ENCODE measurements at places on chromosomes 3 and 15.

DNA sequence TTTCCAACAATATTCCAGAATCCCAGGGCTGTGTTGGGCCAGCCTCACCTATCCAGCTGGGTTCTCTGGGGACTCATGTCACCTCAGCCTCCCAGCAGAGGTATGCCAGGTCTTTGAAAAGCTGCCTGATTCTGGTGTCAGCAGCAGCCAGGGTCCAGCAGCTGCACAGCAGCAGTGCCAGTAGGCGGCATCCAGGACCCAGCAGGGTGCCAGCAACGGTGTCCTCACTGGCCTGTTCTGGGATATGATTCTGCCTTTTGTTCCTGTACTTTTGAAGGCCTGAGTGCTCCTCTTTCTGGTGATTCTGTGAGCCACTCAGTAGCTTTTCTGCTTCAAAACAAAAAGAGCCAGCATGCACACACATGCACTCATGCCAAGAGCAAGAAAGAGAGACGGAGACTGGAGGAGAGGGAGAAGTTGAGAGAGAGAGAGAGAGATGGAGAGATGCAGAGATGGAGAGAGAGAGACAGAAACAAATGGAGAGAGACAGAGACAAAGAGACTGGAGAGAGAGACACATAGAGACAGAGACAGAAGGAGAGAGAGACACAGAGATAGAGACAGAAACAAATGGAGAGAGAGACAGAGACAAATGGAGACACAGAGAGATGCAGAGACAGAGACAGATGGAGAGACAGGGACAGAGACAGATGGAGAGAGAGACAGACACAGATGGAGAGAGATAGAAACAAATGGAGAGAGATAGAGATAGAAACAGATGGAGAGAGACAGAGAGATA lies 205.7 kb downstream of the UACA start:
- no peak for DNase-seq

GRCh38 chr3:52090933-52091468 lies 34.6 kb upstream of the DUSP7 start:
- DNase-seq: no peak

GRCh38 chr3:39327053-39327745 lies 2.3 kb upstream of the CCR8 start:
- DNase-seq: no peak

- DNase-seq: no peak
Measured at GRCh38 chr15:68829068-68829467, 8.4 kb upstream of the ANP32A start.

DNA sequence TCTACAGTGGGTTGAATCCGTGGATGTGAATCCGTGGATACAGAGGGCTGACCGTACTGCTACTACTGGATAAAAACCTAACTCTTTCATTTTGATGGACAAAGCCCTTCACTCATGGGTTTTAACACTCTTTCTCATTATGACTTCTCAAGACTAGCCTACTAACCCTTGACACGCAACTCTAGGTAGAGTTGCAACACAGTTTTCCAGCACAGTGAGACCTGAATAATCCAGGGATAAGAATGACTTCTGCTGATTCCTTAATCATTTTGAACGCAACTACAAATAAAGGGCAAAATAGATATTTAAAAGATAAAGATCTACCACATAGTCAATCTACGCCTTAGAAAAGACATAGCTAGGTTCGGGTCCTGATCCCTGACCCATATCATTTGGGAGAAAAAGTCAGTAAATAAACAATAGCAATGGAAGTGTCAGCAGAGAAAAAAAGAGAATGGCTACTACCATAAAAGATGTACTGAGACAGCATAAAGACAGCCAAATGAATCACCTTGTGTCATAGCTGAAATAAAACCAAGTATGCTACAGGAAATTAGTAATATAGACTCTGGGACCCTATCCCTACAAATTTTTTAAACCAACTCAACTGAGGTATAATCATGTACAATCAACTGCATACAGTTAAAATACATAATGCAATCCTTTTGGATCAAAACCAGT lies 87.6 kb downstream of the DPH6 start:
- no peak for DNase-seq

DNA sequence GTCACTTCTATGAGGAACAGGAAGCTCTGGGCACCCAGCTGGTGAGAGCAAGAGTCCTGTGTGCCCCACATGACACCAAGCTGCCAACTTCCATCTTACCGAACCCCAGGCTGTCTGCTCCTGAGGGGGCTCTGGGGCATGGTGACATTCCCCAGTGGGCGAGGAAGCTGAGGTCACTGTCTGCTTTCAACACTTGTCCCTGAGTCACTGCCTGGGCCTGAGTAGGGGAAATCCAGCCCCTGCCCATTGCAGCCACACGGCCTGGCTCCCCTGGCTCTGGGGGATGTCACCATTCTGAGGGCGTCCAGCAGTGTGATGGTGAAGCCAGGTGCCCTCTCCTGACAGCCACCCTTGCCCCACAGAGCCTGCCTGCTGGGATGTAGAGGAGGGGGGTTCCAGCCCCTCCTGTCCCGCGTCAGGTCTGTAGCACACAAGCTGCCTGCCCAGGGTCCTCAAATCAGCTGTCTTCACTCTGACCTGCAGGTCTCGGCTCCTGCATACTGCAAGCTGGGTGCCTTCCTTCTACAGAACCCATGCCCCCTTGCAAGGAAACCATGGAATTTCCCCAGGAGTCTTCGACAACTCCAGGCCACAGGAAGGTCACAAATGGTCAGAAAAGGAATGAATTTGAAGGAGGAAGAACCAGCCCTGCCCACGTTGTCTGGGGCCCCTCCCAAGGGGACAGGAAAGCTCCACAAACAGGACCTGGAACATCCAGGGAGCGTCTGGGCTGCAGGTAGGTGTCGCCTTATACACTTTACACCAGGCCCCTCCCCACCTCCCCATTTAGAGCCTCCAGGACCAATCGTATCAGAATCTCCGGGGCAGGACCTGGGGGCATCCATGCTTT lies 69.9 kb upstream of the GATM start:
- no peak for DNase-seq

DNA sequence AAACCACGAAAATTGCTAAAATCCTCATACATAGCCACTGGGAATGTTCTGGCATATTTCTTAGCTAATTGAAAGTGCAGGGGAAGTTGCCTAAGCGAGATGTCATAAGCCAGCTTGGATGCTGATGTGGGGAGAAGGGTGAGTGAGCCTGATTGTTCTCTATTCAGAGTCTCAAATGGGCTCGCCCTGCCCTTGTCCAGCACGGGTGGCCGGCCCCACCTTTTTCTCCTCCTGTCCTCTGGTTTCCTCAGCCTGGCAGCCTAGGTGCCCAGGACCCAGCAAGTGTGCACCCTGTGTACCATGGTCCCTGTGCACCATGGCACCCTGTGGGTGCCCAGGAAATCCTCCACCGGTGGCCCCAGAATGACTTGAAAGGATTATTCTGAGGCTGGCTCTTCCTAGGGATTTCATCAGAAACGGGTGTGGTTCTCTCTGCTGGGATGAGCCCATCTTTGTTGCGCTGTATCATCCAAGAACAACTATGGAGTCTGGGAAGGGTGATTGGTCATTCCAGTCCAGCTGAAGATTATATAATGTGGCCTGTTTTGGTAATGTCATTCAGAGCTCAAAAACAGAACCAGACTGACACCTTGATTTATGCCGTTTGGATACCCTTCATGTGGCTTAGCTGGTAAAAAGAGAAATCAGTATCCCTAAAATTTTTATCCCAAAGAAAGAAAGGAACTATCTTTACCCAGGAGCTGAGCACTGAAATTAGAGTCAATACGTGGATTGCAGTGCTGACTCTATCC lies 150.8 kb upstream of the BHLHE40 start:
- DNase-seq: no peak

- no peak for DNase-seq
Measured at GRCh38 chr3:43453981-43454380, 167.6 kb downstream of the SNRK start.

DNA sequence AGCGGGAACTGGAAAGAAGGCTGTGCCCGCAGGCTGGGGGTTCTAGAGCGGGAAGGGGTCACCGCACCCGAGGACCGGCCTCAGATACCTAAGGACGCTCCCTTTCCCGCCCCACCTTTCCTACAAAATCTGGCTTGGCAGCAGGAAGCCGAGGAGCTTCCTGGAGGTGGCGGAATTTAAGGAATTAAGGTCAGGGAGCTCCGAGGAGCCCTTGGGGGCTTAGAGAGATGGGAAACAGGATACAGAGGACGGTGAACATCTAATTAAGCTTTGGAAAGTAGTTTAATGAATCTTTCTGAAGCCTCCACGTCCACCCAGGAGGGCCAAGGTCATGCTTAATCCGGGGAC lies 507 bp upstream of the AP3B2 start:
- DNase-seq: no peak

DNA sequence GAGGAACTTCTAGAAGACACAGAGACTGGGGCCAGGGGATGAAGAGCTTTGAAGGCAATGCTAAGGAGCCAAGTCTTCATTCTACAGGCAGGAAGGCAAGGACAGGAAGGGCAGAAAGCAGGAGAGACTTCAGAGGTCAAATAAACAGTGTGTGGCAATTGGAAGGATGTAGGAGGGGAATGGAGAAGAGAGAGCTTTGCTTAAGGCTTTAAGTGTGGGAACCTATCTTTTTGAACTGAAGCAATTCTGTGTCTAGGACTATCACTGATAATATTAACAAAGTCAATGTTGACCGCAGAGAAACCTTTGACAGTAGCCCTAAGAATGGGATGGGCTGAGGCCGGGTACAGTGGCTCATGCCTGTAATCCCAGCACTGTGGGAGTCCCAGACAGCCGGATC lies 325.0 kb downstream of the FOXP1 start:
- no peak for DNase-seq

DNA sequence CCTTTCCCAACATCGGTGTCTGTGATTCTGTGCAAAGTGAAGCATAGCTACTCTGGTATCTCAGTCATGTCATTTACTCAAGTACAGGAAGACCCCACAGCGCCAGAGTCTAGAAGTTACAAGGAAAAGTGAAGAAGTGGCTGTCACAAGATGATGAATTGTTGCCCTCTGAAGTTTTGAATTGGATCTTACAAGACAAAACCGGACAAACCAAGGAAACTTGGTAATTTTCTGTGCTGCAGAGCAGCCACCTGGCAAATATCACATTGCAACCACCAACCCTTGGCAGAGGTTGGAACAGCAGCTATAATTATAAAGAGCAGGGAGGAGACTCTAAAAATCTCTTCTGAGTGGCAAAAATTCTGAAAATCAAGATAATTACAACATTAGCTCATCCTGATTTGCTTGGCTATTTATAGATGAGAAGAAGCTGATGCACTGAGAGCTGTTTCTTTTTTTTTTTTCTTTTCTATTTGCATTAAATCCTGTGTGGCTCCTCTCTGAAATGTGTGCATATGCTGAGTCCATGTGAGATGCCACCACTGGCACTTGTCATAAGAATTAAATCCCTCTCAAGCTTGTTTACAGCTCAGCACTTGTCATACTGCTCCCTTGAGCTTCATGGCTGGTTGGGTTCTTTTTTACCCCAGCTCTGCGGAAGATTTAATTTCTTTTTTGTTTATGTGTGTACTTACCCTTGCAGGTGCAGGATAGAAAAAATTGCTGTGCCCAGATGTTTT lies 68.0 kb upstream of the MNS1 start:
- DNase-seq: no peak
